Dermis microvascular lymphatic vessel endothelial cell (primary cell): ENCODE measurements at places on chromosomes 3 and 15. TPM values are rescaled to one million over a fixed set of nuclear protein-coding genes. Genes with fewer than 3 reads are reported as not detected.

GRCh38 chr3:114418724-114419543, 125.1 kb downstream of the TIGIT start:
- peak; percentile 90 for DNase-seq

DNA sequence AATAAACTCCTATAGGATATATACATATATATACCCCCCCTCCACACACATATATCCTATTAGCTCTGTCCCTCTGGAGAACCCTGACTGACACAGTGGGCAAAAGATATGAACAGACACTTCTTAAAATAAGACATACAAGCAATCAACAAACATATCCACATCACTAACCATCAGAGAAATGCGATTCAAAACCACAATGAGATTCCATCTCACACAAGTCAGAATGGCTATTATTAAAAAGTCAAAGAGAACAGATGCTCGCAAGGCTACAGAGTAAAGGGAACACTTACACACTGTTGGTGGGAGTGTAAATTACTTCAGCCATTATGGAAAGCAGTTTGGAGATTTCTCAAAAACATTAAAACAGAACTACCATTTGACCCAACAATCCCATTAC, 46.2 kb upstream of the ARHGEF26 start:
- DNase-seq = no peak

GRCh38 chr3:64739971-64740631, 52.3 kb upstream of the ADAMTS9 start:
- peak; percentile 26 for DNase-seq

Gene B2M
- 1,733 and 2,154 TPM in 2 replicates for total RNA-seq

Gene LAMB2
- 657 and 1,145 TPM in 2 replicates for total RNA-seq

Gene MLF1
- 4.6 and 5.2 TPM in 2 replicates for total RNA-seq
